ENCODE measurements at places on chromosomes 2 and 18.

- DNase-seq, result no peak
Observed at GRCh38 chr2:19138264-19138825, 220.1 kb downstream of the OSR1 start.

DNA sequence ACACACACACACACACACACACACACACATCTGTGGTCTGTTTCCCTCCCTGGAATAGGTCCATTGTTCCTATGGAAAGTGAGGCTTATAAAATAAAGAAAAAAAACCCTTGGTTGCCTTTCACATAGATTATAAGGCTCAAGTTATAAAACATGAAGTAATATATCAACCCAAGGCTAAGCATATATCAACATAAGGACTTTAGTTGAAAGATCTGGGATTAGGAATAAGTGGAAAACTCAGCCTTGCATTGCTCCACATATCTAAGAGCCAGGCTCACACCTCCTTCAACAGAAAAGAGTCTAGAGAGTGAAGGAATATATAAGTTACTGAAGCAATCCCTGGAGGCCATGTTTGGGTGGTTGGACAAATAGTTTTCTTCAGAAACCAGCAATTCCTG lies 235.0 kb downstream of the SUCLG1 start:
- DNase-seq, result no peak

DNA sequence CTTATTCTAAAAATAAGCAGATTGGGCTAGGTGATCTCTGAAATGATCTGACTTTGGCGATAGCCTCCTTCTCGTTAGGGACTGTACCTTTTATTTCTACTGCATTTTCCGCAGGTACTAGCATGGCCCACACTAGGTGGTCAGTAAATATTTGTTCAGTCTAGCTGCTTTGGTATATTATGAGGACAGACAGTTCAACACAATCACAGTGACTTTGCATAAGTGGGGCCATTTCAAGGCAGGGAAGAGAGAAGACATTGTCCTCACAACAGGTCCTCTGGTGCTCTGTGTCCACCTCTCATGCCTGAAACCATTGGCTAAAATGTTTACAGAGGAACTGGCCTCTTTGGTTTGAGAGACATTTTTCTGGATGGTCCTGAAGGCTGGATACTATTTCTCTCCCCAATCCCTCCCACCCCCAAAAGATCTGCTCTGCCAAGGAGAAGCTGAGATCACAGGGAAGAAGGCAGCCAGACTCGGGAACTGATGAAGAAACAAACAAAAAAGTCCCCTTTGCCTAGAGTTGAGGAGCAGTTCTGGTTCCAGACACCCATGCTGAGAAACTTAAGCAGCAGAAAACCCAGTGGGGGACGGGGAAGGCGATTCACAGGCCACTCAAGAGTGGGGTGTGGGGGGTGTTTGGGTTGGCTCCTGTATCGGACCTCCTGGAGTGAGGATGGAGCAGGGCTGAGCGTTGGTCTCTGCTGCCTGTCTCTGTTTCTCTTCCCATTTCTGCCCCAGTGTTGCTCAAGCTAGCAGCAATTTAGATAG lies 2.9 kb upstream of the TNP1 start:
- DNase-seq, result no peak

DNA sequence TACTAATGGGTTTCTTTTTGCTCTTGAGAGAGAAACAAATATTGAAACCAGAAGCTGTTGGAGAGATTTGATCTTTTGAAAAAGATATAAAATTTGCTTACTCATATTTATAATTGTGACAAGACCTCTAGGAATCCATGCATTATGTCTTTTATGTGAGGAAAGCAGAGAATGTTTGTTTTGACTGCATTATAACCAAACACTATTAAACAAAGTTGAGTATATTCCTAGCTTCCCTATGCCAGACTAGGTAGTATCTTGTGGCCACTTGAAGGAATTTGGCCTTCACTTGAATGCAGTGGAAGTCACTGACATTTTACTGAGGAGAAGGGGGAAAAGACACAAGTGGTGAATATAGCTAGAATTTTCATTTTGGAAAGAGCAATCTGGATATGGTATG lies 521.8 kb upstream of the ZEB2 start:
- DNase-seq, result no peak

DNA sequence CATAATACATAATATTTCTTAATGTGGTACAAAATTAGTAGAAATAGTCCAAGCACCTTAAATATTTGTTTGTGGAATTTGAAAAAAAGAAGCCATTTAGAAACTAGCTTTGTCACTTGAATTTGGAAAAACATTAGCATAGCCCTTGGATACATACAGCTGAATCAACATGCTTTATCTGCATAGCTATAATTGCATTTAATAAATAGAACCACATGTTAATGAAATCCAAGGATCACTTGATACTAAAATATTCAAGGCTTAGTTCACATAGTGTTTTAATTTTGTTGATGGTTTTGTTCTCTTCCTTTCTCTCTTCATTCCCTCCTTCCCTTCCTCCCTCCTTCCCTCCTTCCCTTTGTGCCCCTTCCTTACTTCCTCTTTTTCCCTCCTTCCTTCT lies 169.4 kb upstream of the NRXN1 start:
- DNase-seq, result no peak

DNA sequence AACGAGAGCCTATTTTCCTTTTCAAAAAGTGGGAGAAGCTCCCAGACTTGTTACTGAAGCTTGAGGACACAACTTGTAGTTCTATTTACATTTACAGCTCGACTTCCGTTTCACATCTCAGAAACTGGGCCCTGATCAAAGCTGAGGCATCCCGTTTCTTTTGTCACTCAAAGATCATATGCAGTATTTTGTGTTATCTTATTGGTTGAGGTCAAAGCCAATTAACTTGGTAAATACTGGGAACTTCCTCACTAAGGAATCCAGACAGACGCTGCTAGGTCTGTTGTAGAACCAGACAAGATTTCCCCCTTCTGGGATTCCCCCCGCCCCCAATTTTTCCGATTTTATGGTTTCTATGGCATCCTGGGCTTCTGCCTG lies 50.3 kb downstream of the TSN start:
- no peak for DNase-seq

GRCh38 chr2:58571181-58571852 lies 330.2 kb upstream of the FANCL start:
- no peak for DNase-seq

DNA sequence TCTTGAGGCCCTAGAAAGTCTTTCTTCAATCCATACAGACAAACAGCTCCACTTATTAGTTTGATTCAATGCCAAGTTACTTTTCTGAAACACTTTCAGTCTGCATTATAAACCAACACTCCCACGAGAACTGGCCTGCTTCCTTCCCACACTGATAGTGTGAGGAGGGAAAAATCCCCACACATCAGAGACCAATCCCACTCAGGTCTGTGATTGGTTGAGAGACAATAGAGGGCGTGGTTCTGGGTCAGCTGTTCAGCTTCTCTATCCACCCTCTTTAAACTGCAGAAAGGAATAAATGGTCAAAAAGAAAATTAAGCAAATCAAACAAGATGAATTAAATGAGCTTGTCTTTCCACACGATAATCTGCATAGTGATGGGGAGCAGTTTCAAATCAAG lies 152.5 kb downstream of the NRP2 start:
- DNase-seq, result no peak

DNA sequence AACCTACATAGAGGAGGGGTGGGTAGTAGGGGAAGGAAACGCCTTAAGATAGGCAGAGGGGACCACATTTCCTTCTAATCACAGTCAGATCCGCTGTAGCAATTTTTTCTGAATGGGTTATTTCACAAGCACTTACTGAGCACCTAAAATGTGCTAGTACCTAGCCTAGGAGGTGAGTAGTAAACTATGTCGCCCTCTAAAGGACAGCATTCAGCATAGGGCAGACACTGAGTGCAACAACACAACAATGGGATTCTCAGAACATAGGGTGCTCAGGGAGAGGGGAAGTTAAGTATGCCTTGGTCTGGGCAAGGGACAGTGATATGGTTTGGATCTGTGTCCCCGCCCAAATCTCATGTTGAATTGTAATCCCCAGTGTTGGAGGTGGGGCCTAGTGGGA lies 166.1 kb upstream of the RAB6C start:
- no peak for DNase-seq

- no peak for DNase-seq
Observed at GRCh38 chr2:46854260-46854659, 61.3 kb downstream of the MCFD2 start.

GRCh38 chr2:25098670-25099486 lies 57.0 kb downstream of the EFR3B start:
- no peak for DNase-seq

DNA sequence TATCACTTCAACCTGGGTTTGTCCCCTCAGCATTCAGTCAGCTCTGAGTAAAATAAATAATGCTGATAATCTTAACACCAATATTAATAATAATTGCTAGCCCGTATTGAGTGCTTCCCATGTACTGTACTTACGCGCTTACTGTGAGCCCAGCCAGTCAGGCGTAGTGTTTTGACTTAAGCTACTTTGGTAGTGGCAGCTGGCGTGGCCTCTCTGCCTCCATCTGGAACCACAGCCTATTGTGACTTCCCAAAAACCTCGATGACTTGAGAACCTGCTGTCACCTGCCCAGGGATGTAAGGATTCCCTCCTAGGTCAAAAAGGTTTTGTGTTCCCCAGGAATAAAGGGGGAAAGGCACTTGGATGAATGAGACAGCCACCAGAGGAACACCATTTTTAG lies 53.2 kb downstream of the SUMO1 start:
- DNase-seq, result no peak

GRCh38 chr18:48840491-48840877 lies 110.3 kb downstream of the SMAD7 start:
- DNase-seq, result peak; percentile 21

DNA sequence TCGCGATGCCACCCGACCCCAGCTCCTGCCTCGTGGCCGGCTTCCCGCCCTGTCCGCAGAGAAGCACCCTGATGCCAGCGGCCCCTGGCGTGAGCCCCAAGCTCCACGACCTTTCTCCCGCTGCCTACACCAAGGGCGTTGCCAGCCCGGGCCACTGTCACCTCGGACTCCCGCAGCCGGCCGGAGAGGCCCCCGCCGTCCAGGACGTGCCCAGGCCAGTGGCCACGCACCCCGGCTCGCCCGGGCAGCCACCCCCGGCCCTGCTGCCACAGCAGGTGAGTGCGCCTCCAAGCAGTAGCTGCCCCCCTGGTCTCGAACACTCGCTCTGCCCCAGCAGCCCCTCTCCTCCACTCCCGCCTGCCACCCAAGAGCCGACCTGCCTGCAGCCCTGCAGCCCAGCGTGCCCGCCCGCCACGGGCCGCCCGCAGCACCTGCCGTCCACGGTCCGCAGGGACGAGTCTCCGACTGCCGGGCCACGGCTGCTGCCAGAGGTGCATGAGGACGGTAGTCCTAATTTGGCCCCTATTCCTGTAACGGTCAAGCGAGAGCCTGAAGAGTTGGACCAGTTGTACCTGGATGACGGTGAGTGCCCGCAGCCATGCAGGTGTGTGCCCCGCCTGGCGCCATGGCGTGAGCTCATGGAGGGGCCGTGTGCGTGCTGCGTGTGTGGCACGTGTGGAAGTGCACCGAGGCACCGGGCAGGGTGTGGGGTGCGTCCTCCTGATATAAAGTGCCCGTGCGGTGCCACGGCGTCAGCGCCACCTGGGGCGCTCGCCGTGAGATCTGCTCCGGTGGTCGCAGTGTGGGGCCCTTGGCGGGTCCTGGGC lies 90.8 kb downstream of the NFATC1 start:
- DNase-seq, result peak; percentile 57
